ENCODE measurements at places on chromosomes 1 and 21.

- no peak for DNase-seq
Observed at GRCh38 chr1:40782371-40782956, 1.1 kb upstream of the KCNQ4 start.

DNA sequence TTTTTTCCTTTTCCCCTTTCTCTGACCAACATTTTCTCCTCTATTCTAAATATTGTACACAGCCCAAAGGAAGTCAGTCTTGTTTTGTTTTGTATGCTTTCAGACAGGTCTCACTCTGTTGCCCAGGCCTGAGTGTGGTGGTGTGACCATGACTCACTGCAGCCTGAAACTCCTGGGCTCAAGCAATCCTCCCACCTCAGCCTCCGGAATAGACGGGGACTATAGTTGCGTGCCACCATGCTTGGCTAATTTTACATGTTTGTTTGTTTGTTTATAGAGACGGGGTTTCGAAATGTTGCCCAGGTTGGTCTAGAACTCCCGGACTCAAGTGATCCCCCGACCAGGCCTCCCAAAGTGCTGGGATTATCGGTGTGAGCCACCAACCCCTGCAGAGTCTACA is 72.8 kb downstream of the NRIP1 start:
- no peak for DNase-seq

DNA sequence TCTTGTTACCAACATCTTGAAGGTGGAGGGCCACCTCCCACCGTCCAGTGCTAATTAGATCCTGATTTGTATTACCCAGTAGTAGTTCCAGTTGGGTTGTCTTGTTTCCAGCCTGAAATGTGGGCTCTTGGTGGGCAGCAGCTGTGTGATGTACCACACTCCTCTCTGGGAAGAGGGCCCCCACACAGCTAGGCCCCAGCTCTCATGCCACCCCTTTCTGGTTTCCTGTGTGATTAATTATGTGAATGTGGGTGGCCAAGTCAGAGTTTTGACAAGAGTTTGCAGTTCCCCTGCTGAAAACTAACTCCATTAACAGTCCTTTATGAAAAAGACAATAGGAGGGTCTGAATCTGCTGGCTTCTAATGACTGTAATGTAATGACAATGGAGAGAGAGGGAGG is 3.8 kb downstream of the HMGB4 start:
- no peak for DNase-seq

- DNase-seq = no peak
Observed at GRCh38 chr1:67429011-67429527, 1.1 kb downstream of the SERBP1 start.

GRCh38 chr1:221172841-221173240 is 293.6 kb downstream of the HLX start:
- DNase-seq = no peak

GRCh38 chr1:112735752-112736151 is 20.6 kb upstream of the PPM1J start:
- DNase-seq = no peak

- DNase-seq = no peak
Observed at GRCh38 chr1:53421208-53421607, 38.0 kb upstream of the DMRTB1 start.

DNA sequence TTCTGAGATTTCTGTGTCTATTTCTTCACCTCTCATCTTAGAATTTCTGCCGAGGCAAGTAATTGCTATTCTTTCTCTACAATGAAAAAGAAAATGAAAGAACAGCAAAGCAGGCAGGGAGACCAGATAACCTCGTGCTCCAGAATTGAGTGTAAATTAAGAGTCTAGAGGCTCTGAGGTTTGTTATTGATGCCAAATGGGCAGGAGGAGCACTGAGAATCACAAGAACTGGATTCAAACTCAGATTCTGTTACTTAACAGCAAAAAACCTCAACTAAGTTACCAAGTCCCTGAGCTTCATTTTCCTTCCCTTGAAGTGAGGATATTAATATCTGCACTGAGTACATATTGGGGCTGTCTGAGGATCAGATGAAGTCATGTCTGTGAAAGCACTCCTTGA is 5.5 kb upstream of the DDR2 start:
- DNase-seq = no peak

DNA sequence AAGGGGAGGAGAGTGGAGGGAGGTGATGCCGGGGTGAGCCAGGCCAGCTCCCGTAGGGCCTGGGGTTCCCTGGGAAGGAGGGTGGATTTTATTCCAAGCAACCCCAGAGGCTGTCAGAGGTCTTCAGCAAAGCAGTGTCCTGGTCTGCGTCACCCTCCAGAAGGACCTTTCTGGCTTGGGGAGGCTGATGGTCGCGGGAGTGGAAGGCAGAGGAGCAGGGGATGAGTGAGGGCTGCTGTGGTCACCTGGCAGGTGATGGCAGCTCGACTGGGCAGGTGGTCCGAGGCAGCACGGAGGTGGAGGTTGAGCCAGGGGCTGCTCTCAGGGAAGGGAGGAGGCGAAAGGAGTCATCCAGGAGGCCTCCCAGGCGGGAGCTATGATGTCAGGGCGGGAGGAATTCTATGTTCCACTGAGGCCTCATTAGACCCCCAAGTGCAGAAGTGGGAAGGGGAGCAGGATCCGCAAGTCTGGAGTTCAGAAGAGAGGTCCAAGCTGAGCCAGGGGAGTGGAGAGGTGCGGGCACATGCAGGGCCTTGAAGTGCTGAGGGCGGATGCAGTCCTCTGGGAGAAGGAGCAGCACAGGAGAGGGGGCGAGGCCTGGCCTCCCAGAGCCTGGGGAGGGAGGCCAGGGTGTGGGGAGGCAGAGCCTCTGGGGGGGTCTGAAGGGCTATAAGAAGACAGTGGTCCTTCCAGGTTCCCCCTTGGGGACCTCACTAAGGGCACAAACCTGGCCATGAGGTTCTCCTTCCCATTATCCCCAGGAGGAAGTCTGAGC is 33.3 kb downstream of the BMP8A start:
- DNase-seq = no peak

DNA sequence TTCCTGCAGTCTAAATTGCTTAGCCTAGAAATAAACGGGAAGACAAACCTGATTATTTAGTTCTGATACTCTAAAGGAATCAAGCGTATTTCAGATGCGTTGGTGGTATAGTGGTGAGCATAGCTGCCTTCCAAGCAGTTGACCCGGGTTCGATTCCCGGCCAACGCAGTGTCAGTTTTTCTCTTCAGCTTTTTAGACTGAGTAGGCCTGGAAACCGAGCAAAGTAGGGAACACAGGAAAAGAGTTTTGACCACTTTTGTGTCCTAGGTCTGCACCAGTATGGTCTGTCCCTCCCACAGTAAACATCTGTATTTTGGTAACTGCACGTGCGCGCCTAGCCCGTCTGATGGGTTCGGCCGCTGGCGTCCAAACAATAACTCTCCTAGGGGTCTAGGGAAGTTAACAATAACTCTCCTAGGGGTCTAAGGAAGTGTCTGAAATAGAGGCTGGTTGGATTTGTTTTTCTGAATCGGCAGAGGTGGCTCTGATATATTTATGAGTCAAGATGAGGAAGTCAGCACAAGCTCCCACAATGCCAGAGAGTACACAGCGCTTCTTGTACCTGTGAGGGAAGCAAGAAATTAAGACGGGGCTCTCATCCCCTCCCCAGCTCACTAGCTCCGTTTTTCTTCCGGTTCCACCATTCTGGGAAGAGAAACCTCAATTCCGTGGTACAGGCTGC is 15.6 kb upstream of the HJV start:
- peak; percentile 66 for DNase-seq

DNA sequence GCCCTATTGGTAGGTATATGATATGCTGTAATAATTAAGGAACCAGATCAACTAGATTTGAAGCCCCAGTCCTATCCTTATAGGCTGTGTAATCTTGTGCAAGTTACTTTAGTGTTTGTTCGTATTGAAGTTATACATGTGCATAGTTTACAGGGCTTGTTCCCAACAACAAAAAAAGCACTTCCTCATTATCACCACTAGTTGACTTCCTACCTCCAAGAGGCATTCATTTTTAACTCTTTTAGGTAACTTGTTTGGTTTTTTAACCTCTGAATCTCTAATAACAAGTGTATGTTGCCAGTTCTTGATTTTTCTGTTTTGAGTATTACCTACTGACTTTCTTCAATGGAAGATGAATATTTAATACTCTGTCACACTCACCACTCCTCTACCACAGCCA is 71.9 kb downstream of the ST3GAL3 start:
- DNase-seq = no peak

DNA sequence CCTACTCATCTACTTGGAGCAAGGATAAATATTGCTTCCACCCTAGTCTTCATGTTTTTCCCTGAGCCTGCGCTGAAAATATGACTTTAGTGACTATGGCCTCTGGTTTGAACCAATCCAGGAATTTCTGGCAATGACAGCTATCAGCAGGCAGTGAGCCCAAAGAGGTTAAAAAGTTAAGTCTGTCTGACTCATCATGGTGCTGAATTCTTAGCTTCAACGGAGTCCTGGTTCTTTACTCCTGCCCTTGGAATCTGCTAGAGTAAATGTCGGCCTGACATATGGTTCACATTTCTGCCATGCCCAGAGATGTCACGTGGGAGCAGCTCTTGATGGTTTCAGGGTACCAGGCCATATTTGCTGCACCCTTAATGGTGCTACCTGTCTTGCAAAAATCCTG is 351.6 kb upstream of the PLXNA2 start:
- no peak for DNase-seq

DNA sequence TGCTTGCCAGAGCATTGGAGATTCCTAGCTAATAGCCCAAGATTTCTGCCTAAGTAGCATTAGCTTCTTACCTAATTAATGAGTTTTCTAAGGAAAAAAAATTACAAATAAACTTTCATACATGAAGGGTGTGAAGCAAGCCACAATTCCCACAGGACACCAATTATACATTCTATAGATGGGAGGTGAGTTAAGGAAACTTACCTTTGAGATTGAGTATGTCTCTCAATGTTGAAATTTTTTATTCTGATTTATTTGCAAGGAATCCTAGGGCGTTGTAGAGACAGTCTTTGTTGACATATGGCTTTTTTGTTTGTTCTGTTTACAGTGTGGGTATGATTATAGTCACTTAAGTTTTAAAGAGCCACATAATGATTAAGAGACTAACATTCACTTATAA is 313.0 kb downstream of the RYR2 start:
- no peak for DNase-seq

DNA sequence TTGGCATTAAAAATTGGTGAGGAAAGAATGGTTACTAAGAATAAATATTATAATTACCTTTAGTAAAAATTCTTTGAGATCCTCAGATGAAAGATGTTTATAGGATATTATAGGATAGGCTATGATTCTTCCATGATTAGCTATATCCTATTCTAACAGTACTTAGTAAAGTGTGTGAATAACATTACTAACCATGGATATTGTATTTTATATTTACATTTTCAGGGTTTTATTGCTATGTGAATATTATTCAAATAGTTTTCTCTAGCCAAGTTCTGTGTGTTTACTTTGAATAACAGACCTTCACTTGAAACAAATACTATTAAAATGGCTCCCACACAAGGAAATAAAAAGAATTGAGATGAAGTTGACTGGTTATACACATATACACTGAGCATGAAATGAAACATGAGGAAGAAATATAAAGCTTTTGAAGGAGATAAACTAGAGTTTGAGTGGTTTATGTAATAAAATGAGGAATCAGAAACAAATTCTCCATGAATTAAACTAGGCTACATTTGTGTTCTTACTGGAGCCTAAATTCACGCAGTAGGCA is 479.4 kb upstream of the PKN2 start:
- DNase-seq = no peak

GRCh38 chr1:95072117-95072516 is 634 bp downstream of the ALG14 start:
- DNase-seq = no peak

DNA sequence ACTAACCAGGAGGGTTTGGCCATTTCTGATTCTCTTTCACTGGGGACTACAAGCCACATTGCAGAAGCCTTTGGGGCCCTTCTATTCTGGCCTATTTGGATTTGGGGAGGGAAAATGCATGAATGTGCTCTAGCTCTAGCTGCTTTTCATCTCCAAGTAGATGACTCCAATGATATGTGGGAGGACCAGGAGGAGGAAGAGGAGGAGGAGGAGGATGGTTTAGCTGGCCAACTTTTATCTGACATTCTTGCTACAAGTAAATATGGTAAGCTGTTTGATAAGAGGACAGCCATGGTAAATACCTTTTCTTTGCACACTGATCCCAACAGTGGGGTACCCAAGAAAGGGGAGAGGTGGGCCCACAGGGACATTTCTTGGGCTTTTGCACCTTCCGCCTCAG is 14.0 kb upstream of the SHISA4 start:
- no peak for DNase-seq

DNA sequence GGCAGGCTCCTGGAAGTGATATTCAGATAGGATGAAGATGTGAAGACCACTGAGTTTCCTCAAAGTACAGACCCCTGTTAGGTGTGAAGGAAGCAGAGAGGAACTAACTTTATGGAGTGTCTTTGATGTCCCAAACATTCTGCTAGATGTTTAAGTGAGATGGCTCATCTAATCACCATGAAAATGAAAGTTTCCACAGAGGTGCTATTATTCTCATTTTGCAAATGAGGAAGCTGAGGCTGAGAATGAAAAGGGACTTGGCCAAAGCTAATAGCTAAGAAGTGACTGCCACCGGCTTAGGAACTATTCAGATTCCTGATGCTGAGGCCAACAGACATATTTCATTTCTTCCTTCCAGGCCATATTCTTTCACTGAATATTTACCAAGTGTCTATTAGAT is 45.9 kb upstream of the WLS start:
- DNase-seq = no peak

GRCh38 chr1:36387141-36387949 is 1.6 kb upstream of the STK40 start:
- no peak for DNase-seq

- DNase-seq = no peak
Observed at GRCh38 chr1:221611656-221612046, 130.2 kb downstream of the DUSP10 start.

GRCh38 chr1:232481091-232481490 is 148.8 kb downstream of the SIPA1L2 start:
- DNase-seq = no peak

GRCh38 chr21:17231771-17232170 is 281.1 kb upstream of the CXADR start:
- DNase-seq = no peak

DNA sequence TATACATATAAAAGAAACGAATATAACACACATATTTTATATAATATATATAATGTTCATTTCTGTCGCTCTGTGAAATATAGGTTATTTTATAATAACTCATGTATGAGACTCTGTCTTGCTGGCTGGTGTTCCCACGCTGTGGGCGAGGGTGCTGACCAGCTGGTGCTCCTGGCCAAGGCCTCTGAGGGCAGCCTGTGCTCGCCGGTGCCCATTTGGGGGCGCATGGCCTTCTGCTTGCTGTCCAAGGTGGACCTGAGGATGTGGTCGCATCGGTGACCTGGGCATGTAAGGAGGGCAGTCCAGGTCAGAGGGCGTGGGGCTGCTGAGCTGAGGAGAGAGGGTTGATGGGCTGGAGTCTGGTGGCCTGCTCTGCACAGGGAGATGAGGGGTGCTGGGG is 1.1 kb upstream of the PCP4 start:
- no peak for DNase-seq

- no peak for DNase-seq
Observed at GRCh38 chr1:47396671-47397196, 19.4 kb upstream of the FOXE3 start.

Measured in GM12864 (cell line).